A549 (cell line): ENCODE measurements at places on chromosomes 4 and X.

GRCh38 chr4:1989533-1990347 is 19.0 kb downstream of the NELFA start:
- DNase-seq: no peak

GRCh38 chr4:114636192-114636935 is 37.8 kb downstream of the UGT8 start:
- DNase-seq: no peak

DNA sequence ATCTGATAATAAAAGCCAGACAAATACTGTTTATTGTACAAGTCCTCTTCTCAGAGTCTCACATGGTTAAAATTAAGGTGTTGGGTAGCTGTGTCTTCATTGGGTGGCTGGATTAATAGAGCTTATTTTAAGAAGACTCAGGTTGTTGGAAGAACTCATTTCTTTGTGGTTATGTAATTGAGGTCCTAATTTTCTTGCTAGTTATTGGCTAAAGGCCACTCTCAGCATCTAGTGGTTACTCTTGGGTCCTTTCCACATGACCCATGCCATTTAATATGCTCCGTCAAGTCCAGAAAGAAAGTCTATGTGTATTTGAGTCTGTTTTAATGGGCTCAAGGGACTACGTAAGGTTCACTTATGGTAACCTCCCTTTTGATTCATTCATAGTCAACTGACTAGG is 1668.6 kb upstream of the AGA start:
- no peak for DNase-seq

GRCh38 chr4:10608501-10609219 is 75.9 kb downstream of the CLNK start:
- no peak for DNase-seq

DNA sequence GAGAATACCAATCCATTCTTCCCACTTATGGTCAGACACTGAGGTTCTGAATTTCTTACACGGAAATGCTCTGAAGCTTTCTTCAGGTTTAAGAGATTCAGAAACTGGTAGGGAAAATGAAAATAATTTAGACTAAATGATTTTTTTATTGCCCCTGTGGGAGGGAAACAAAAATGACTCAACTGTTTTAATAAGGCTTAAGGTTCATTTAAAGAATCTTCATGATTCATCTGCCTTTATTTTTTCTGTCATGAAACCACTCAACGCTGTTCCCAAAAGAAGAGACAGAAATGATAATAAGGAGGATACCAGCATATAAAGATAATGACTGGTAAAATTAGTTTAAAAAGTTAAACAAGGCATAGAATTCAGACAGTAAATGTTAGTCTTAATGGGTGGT is 39.3 kb upstream of the FAM47B start:
- DNase-seq: no peak

DNA sequence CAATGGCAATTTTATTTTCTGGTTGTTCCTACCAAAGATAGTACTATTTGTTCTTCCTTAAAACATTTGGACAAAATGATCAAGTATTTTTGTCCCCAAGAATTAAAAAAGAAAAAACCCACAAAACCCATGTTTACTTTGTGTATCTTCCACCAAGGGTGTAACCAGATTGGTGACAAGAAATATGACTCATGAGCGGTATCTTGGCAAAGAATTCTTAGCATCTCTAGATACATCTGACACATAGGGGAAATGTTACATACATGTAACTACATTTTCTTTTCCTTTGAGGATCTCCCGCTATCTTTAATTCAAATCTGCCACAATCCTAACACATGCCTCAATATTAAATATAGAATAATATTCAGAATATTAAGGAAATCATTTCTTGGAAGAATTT is 78.7 kb downstream of the WDFY3 start:
- no peak for DNase-seq

DNA sequence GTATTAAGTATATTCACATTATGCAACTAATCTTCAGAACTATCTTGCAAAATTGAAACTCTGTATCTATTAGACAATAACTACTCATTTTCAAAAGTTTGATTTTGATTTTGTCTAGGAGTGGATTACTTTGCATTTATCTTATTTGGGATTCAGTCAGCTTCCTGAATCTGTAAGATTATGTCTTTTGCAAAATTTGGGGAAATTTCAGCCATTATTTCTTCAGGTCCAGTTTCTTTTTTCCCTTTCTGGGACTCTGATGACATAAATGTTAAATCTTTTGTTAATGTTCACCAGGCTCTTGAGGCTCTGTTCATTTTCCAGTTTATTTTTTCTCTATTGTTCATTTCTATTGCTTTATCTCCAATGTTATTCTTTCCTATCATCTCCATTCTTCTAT is 15.0 kb downstream of the RPS6KA3 start:
- no peak for DNase-seq

GRCh38 chrX:70479247-70479921 is 34.7 kb downstream of the DLG3 start:
- DNase-seq: peak; percentile 58

DNA sequence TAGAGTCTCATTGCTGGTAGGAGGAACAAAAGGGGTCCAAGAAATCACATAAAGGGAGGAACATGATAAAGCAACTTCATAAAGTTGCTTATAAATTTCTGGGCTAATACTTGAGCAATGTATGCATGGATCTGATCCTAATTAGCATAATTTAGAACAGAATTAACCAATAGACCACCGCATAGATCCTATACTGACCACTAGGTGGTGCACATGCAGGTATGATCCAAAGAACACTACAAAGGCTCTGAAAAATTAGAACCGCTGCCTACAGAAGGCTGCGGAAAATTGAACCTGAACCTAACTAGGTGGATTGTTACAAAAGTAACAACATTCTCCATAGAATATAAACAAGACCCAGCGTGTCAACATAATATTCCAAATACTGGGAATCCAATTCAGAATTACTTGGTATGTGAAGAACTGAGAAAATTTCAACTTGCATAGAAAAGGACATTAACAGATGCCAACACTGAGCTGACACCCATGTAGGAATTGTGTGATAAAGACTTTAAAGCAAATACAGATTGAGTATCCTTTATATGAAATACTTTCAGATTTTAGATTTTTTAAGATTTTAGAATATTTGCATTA is 23.3 kb downstream of the BRCC3 start:
- DNase-seq: peak; percentile 20

DNA sequence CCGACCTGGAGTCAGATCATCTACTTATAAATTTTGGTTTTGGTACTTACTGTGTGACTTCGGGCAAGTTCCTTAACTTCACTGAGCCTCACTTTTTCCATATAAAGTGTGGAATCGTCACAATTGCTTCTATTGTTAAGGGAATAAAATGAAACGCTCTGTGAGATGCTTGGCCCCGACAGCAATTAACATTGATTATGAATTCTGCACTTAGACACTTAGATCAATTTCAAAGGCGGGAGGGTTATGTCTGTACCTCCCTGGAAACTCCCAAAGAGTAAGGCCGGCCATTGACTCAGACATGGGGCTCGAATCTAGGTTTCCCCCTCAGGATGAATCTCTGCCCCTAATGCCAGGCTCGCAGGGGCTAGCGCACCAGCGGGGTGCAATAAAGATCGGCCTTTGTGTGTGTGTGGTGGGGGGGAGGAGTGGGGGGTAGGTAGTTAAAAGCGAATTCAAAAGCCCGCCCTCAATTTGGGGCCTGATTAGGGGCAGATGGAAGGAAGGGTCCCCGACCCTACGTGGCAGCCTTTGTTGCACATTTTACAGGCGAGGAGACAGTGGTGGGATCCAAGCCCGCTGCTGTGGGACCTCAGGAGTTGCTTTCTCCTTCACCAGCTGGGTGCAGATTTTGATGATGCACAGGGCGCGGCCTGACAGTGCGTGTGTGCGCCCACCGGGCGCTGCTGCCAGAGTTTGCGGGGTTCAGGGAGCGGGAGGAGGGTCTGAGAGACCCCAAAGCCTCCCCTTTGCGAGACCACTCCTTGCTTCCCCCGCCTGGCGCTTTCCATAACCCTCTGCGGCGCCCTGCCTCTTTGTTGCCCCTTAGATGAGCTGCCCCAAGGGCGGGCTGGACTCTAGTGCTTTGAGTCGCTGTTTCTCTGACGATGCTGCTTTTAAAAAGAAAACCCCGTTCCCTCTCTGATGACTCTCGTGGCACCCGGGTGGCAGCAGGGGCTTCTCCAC is 9.6 kb downstream of the MSX1 start:
- DNase-seq: no peak

DNA sequence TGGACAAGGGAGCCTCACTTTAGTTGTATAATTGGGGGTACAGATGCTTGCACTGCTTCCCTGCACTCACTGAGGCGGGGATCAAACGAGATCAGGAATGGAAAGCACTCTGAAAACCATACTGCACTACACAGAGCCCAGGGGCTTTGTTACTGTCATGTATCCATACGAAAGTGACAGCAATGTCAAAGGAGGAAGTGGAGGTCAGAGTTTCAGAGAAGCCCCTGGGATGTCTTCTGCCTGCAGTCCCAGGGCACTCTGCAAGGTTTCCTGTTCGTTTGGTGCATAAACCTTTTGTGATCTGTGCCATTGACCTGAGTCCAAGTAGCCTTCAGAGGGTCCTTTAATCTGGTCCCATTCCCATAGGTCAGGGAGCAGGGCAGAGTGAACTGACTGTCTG is 31.2 kb downstream of the RNF175 start:
- no peak for DNase-seq

- peak; percentile 32 for DNase-seq
Measured at GRCh38 chrX:123084797-123085196, 99.3 kb upstream of the GRIA3 start.

- peak; percentile 51 for DNase-seq
Measured at GRCh38 chr4:180828455-180829018, 1414.7 kb upstream of the TENM3 start.

GRCh38 chr4:71634364-71634763 is 149.5 kb downstream of the GC start:
- DNase-seq: no peak

DNA sequence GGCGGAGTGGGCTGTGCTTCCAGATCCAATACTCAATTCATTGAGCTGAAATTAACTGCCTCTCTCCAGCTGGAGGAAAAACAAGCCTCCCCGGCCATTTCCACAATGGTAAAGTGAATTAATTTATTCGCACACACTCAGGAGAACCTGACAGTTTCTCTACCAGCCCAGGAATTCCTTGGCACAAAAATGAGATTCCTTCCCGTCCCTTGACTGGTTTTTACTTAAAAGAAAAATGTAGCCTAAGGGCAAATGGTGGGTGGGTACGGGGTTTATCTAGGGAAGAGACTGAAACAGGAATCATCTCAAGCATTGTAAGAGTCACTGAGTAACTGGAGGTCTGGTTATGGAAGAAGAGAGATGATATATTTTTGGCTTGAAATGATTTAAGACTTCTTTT is 102.7 kb downstream of the VCX3A start:
- no peak for DNase-seq
